Activated T-helper 9 cell treated with anti-CD3 and anti-CD28 coated beads, Interleukin-2, amount 50 U/mL, for 16 hours (primary cell): ENCODE measurements at places on chromosomes 13 and 19.

DNA sequence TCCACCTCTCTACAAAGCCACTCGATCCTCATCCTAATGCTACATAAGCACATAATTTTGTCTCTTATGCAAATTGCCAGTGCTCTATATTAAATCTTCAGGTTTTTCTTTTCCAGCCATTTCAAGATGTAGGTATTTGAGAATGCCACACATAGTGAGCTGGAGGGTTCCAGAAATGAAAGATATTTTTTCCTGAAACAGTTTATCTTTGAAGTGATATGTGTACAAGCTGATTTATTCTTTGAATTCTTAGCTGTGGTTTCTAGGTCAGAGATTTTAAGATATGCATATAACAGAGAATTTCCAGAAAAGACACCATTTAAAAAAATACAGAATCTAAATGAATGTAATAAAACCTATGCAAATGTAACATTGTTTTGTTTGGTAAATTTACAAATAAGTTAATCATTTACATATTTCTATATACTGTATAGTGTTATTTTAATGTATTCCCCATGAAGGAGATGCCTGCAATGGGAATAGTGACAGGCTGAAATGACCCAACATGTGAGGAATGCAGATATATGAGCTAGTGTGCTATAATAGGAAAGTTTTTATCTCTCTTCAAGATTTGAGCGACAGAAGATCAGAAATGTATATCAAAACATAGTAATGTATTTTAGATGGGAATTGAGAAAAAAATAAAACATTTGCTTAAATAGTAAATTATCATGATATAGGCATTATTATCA is 570.2 kb downstream of the SLITRK1 start:
- DNase-seq, result no peak

- no peak for DNase-seq
Measured at GRCh38 chr19:34573226-34573864, 91.8 kb downstream of the WTIP start.

- DNase-seq, result no peak
Measured at GRCh38 chr13:32247887-32248286, 67.3 kb downstream of the ZAR1L start.

DNA sequence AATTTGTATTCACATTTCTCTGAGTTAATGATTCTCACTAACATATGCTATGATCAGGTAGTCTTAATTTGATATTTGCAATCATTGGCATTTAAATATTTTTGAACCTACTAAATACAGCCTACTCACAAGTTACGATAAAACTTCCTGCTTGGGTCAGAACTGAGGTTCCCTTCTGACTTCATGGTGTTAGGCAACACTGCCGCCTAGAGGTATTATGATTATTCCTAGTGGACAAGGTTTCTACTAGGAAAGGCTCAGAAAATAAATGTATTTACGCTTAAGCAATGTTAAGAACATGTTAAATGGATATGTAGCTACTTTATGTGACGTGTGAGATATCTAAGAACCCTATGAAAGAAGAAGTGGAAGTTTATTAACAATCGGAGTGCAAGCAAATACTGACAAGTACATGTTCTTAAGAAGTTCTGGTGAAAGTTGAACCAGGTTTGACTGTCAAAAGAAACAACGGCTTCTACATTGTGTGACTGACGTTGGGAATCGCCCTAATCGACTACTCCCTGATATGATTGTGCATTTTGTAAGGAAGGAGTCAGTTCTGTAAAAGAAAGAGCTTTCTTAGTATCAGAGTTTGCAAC is 1395.8 kb downstream of the SLITRK5 start:
- DNase-seq, result no peak

GRCh38 chr13:52846567-52847321 is 1.7 kb downstream of the PCDH8 start:
- no peak for DNase-seq
